ENCODE measurements at places on chromosomes 5 and 9.

- DNase-seq = peak; percentile 27
These were observed 7.9 kb upstream of the FIBCD1 start for GRCh38 chr9:130946766-130947617.

GRCh38 chr9:128231638-128232527 lies 28.7 kb downstream of the DNM1 start:
- no peak for DNase-seq

DNA sequence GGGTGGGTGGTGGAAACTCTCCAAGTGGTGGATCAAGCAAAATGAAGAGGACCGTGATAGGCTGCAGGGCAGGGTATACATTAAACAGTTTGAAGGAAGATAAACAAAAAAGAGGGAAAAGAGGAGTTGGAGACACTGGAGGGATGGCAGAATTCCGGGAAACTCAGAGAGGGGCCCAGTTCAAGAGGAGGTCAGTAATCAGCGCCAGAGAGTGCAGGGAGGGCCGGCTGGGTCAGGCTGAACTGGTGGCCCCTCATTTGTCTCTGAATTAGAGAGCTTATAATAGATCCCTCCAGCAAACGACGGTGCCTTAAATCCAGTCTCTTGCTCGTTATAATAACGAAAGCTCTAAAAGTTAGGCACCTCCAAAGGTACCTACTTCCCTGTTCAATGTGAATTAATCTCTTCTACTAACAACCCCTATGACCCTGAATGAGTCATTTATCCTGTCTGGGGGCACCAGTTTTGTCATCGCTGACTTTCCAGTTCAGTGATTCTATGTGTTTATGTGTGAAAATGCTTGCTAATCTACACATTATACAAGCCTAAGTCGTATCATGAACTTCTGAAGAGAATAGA lies 2.4 kb upstream of the ZSWIM6 start:
- DNase-seq = peak; percentile 35

GRCh38 chr5:163552536-163552935 lies 47.1 kb downstream of the MAT2B start:
- DNase-seq = no peak

DNA sequence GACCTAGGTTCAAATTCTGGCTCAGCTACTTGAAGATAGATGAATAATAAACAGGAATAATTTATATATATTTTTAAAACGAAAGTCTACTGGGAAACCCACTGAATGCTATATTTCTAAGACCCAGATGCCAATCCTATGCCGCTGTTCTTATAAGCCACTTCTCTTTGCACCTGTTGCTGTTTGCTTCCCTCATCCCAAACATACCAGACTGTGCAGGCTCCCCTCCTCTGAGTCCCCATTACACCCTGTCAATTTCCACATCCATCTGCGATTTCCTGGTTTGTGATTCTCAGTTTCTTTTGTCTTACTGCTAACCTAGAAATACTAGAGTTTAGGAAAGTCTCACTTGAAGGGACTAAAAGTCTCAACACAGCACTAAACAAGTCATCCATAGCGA lies 92.8 kb upstream of the CAST start:
- DNase-seq = no peak

DNA sequence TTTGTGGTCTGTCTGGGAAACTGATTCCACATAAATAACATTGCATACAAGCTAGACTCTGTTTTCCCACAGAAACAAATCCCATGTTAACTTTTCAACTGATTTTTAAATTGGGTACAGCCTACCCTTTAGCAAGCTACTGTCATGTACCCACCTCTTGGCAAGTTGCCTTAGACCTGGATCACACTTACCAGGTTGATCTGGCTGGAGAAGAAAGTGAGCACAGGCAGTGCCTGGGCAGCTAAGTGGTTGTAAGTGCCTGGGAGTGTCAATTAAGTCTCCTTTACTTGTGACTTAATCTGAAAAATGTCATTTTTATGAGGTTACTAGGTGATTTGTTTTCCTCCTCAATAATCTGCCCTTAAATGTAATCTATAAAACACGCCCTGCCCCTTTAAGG lies 336.4 kb downstream of the ARL15 start:
- DNase-seq = no peak

GRCh38 chr5:134439210-134439654 lies 27.6 kb upstream of the CDKN2AIPNL start:
- no peak for DNase-seq

- DNase-seq = no peak
These were observed 96.9 kb upstream of the FSTL4 start for GRCh38 chr5:133709209-133709725.

GRCh38 chr9:110847671-110848070 lies 179.1 kb downstream of the MUSK start:
- DNase-seq = no peak

GRCh38 chr9:77926371-77926878 lies 105.2 kb downstream of the GNAQ start:
- DNase-seq = no peak

- DNase-seq = no peak
These were observed 18.2 kb downstream of the HBEGF start for GRCh38 chr5:140328036-140328764.
